ENCODE measurements at places on chromosomes 2 and 18.

- no peak for DNase-seq
Observed at GRCh38 chr2:66343259-66343658, 91.7 kb upstream of the MEIS1 start.

- no peak for DNase-seq
Observed at GRCh38 chr2:209091056-209091455, 332.8 kb upstream of the MAP2 start.

- no peak for DNase-seq
Observed at GRCh38 chr2:135745545-135745944, 3.9 kb downstream of the UBXN4 start.

DNA sequence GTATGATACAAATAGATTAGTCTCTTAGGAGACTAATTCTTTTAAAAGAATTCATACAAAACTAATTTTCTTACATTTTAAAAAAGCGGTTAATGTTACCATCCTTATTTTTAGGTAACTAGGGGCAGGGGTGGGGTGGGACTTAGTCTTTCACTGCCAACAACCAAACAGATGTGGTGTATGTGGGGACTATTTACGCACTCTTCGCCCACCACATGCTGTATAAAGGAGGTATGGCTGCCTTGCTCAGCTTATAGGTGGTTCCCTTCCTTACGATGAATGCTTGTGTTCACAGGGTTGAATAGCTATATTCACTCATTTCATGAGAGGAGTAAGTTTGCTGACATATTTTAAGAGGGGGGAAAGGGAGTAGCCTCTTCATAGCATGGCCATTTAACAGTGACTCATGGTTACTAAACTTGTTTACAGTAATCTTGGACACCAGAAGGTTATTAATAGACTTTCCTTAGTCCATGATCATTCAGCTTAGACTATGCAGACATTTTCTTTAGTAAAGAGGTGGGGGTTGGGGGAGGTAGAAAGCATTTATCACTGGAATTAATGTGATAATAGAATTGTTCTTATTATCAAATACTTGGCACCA lies 61.8 kb downstream of the CAB39 start:
- DNase-seq, result no peak

- no peak for DNase-seq
Observed at GRCh38 chr2:171835386-171835785, 58.7 kb downstream of the SLC25A12 start.

DNA sequence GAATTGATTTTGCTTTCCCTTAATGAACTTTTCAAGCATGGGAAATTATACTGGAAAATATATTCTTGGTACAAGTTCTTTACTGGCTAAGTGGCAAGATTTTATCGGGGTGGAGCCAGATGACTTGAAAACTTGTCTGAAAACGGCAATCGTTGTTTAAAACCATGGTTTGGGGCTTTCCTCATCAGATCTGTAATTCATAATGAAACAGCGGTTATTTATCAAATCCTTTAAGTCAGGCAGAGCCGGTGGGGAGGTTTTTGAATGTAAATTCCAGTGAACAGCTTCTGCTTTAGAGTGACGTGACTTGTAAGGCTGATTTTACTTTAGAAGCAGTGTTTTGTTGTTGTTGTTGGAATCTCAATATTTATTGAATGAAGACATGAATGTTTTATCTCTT lies 2.6 kb downstream of the SEC11C start:
- no peak for DNase-seq

GRCh38 chr18:34913837-34914661 lies 127.2 kb upstream of the MAPRE2 start:
- DNase-seq, result no peak

- no peak for DNase-seq
Observed at GRCh38 chr18:44536046-44536445, 144.6 kb upstream of the SETBP1 start.

DNA sequence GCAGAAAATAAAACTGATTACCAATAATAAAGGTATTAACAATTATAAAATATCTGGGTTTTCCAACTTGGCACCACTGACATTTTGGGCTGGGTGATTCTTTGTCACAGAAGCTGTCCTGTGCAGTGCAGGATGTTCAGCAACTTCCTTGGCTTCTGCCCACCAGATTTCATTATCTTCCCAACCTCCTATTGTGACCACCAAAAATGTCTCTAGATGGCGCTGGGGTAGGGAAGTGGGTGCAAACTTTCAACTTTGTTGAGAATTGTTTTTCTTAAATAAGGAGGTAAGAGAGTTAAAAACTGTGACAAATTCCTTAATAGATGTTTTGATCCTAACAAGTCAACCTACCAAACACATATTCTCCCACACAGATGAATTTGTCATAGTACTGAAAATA lies 90.1 kb downstream of the GAREM1 start:
- DNase-seq, result no peak

GRCh38 chr18:11885278-11885947 lies 22.7 kb downstream of the MPPE1 start:
- no peak for DNase-seq

- peak; percentile 34 for DNase-seq
Observed at GRCh38 chr2:48249631-48250473, 280.1 kb upstream of the STON1 start.

DNA sequence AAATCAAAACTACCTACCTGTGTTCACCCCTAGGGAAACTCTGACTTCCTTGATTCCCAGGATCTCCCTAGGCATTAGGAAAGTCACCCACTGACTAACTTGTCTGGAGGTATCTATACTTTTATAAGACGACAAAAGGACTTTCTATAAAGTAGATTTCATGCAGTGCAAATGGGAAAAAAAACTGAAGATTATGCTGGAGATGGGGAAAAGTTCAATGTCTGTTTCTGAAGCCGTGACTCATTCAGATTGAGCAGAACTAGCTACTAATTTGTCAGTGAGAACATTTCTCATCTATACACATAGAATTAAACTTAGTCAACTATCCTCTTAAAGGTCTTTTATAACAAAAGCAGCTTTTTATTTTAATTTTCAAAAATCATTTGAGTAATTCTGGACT lies 6.0 kb downstream of the SEPTIN10 start:
- DNase-seq, result no peak

DNA sequence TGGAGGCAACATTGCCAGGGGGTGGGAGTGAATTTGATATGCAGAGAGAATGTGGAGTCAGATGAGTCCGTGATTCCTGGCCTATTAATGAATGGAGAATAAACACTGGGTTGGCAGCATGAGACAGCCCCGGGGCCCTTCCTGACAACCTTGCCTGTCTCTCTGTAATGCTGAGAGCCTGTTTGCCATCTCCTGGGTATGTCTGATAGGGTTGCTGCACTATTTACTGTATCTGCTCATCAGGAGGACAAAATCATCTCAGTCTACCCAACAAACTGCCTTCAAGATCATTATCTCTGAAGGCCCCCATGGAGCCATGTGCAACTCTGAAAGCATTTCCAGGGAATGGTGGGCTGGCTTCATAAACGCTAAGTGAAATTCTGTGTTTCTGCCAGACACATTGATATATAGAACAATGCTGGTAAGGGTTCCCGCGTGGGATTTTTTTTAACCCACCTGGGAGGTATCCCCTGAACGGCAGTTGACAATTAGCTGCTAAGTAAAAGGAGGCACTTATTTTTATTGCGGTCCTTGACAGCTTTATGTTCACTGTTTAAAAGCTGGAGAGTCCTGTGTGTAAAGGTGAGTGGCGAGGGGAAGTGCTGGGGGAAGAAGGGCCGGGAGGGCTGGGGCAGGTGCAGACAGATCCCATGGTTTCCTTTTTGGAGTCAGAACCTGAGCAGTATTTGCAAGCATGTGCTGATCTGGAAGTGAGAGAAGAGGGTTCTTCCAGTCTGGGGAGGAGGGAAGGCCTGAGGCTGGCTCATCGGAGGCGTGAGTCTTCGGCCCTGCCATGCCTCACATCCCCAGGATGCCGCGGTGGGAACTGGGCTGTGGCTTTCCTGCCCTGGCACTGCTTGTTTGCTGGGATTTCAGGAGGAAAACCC lies 64.8 kb downstream of the ARHGAP25 start:
- DNase-seq, result peak; percentile 27

DNA sequence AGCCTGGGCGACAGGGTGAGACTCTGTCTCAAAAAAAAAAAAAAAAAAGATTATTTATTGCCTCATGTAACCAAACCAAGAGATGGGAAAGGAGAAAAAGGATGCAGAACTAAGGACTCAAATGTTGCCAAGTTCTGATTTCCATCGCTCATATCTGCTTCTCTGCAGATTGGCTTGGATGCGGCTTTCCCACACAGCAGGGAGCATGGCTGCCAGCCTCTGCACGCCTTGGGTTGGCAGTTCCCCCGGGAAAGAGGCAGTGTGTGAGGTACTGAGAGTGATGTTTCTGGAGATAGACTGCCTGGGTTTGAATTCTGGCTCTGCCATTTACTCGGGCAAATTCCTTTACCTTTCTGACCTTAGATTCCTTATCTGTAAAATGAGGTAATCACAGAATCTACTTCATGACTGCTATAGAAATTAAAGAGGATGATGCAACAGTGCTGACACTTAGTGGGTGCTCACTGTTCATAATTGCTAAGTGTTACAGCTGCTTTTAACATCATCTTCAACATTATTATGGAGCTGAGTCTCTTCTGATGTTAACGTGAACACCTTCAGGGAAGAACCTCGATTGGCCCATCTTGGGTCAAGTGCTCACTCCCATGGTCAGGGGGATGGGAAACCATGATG lies 68.8 kb downstream of the ACAA2 start:
- no peak for DNase-seq

GRCh38 chr2:109343460-109343859 lies 214.5 kb downstream of the SH3RF3 start:
- DNase-seq, result no peak

DNA sequence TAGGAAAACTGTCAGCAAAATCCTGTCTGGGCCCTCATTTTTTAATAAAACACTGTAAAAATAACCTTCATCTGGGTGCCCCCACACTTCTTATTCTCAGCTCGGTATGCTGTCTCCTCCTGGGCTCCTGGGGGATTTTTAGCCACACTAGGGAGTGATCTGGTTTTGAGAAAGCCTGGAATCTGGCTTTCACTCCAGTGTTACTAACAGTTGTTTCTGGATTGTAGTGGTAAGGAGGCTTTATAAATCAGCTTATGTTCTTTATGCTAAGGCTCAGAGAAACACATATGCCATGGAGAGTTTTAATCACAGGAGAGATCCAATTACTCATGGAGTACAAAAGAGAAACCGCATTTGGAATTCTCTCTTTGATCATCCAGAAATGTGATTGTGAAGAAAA lies 744.3 kb upstream of the SOX11 start:
- no peak for DNase-seq

- no peak for DNase-seq
Observed at GRCh38 chr2:128315829-128316776, 2.6 kb downstream of the HS6ST1 start.

DNA sequence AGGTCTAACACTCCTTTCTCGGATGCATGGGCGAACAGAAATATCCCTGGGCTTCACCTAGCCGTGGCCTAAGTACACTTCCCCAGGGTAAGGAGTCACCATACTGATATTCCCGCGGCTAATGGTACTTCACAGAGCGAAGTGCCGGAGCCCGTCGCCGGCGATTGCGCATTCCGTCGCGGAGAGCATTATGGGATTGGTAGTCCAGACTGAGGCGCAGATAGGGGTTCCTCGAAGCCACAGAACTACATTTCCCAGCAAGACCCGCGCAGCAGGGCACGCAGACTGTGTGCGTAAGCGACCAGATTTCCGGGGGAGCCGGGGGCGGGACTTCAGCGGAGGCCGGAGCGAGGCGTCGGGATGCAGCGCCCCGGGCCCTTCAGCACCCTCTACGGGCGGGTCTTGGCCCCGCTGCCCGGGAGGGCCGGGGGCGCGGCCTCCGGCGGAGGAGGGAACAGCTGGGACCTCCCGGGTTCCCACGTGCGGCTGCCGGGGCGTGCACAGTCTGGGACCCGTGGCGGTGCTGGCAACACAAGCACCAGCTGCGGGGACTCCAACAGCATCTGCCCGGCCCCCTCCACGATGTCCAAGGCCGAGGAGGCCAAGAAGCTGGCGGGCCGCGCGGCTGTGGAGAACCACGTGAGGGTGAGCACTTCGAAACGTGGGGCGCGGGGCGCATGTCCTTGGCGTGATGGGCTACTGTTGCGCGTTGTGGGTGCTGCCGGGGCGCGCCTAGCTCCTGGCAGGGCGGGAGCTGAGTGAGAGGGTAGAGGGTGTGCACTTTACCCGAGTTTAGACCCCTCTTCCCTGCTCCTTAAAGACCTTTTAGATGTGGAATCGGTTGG lies at the start of gene RPIA:
TSS of gene RPIA (plus strand) at position 335 of the 845 bp plus-strand sequence. CDS start at position 361, 26 bp downstream.
- DNase-seq, result peak; percentile 95

DNA sequence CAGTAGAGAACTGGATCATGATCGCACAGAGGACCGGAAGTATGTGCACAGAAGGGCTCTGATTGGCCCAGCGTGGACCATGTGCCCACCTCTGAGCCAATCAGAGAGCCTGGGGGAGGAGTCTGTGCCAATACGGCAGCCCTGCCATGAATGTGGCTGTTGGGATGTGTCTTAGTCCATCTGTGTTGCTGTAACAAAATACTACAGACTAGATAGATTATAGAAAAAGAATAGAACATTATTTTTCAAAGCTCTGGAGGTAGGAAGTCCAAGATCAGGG lies 132.0 kb downstream of the NDUFA10 start:
- no peak for DNase-seq

- no peak for DNase-seq
Observed at GRCh38 chr2:535222-535621, 142.0 kb downstream of the TMEM18 start.

DNA sequence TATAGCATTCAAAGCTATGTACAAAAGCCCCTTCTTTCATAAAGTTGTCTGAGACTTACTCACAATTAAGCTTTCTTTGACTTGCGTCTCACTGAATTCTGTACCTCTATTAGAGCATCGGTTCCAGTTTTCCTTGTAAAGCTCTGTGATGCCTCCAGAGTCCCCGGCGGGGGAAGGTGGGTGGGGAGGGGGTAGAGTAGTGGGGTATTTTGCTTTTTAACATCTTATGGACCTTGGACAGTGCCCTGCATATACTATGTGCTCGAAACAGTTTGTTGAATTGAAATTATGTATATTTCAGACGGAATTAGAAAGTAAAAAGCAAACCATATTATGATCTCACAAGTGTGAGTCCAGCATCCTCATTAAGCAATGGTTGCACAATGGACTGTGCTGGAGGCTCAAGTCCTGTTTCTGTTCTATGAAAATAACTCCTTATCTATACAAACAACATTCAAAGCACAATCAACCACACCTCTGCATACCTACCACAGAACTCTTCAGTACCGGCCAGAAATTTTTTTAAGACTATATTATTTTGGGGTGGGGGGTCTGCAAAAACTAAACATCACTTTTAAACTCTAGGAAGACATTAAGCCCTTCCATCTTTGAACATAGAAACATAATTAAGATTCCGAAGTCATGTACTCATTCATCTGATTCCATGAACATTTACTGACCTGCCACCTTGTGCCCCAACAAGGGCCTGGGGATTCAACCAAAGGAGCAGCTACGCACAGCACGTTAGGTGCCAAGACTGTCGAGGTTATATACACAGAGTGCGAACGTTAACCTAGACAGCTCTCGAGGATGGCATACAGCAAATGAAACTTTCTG lies 908 bp downstream of the STAT1 start:
- no peak for DNase-seq

- DNase-seq, result no peak
Observed at GRCh38 chr18:63152096-63152495, 167.5 kb downstream of the BCL2 start.
